RWPE2 (cell line): ENCODE measurements at places on chromosomes 2 and 18.

DNA sequence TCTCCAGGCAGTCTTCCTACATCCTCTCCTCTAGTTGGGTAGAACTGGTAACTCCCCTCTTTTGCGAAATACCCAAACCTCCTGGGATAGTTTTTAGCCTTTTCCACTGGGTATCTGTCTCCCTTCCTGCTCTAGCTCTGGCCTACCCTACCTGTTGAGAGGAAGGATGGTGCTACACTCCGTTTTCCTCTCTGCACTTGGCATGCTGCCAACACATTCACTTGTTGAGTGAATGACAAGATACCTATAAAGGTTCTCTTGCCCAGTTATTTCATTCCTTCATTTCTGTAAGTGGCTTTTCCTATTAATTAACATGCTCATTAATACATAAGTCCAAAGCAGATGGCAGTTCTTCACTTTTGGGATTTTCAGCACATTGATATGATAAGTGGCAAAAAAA lies 293.8 kb downstream of the CNTNAP5 start:
- no peak for DNase-seq

GRCh38 chr2:205034034-205034433 lies 488.8 kb downstream of the PARD3B start:
- DNase-seq, result no peak

DNA sequence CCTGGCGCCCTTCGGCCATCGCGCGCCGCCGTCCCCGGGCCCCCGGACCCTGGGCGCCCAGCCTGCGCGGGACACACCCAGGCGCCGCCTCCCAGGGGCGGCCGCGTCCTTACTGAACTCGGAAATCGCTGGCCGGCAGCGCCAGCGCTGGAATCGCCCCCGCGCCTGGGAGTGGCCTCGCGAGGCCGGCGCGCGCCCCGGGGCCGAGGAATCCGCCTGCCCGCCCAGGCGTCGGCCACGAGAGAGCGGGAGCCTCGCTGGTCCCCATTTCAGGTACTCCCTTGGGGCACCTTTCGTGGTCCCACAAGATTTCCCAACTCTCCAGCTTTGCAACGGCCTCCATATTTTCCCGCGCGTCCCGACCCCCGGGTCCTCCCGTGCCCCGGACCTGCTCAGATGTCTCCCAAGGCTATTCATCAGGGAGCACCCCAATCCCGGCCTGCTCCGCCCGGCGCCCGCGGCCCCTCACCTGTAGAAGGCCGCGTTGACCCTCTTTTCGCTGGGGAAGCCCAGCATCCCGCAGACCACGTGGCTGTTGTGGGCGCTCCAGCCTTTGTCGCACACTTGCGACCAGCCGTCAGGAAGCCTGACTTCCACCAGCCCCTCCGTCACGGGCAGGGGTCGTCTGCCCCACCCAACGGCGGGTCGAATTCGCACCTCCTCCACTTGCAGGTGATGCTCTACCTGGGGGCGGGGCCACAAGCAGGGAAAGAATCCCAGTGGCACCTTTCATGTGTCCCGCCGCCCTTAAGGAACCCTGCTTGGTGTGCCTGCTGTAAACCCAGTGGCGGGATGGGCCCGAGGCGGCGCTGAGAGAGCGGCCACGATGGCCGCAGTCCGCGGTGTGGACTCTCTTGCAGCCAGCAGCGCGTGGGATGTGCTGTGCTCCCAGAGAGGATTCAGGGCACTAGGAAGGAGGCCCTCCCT lies 4.6 kb downstream of the LOXL3 start:
- DNase-seq, result no peak

- no peak for DNase-seq
Measured at GRCh38 chr2:8134985-8135682, 546.7 kb upstream of the ID2 start.

DNA sequence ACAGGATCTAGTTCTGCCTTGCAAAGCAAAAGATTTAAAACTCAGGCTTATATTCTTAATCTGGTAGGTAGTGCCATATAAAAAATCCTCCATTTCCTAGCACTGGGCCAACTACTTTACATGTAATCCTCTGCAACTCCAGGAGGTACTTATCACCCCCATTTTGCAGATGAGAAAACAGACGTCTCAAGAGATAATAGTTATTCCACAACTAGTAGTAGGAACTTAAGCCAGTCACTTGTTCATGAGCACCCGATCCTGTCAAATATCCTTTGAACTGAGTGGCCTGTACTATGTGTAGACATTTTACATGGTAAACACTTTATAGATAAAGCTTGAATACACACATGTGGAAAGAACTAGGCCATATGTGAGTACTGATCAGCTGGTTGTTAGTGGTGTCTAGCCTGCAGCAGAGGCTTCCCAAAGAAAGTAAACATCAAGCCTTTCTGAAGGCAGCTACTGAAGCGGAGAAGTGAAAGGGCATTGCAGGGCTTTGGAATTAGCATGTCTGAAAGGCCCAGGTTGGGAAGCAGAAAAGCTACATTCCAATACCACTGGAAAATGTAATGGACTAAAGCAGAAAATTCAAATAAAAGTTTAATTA lies 48.0 kb downstream of the NAB1 start:
- no peak for DNase-seq

DNA sequence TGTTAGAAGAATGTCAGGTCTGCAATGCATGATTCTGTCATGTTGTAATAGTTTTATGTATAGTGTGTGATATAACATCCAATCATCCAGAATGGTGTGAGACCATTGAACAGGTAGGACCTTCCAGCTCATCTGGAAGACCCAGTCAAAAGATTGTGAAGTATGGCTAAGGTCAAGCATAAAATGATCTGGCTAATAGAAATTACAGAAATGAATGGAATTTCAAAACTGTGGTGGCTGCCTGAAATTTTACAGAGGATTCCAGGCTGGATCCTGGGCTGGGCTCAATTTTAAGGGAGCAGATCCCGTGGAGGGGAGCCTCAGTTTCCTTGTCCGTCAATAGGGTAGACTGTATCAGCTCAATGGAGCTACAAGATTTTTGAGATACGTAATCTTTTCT lies 39.1 kb downstream of the ACKR3 start:
- DNase-seq, result no peak

DNA sequence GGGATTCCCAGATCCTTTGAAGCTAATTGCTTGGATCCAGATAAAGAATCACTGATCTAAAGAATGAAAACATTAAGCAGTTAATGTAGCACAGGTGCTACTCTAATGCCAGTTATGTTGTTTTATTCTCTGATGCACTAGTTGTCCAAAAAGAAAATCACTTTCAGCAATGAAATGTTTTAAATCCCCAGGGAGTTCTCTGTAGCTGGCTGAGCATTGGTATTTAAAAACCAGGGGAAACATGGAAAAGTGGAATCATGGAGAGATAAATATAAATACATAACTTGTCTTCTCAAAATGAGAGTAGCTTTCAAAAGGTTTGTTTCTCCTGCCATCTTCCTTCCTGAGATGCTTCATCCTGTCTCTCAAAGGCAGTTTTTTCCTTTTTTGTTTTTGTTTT lies 37.7 kb downstream of the CD302 start:
- DNase-seq, result no peak

- DNase-seq, result no peak
Measured at GRCh38 chr2:37666772-37667171, 4.7 kb downstream of the CDC42EP3 start.
